Trophoblast cell (in vitro differentiated cells and primary cell): ENCODE measurements at places on chromosomes 3 and 15.
A peak's percentile ranks its signal among the peaks of the same experiment; 100 is the strongest.

- no peak for DNase-seq
Observed at GRCh38 chr3:119600732-119601131, 3.0 kb downstream of the PLA1A start.

DNA sequence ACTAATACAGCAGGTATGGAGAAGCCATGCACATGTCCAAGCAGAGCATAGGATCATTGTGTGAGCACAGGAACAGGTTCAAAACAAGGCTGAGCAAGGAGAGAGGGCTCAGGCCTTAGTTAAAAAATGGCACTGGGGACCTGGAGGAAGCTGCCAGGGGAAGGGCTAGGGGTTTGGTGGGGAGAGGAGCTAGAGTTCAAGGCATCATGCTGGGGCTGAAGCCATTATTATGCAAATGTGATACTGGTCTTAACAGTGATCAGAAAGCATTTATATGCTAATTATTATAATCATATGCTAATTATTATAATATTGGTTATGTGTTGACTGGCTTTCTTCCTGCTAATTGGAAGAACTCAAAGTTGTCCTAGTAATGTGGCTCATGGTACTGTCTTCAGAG is 546.0 kb upstream of the CFAP20DC start:
- no peak for DNase-seq

GRCh38 chr3:23103764-23104163 is 99.4 kb upstream of the UBE2E2 start:
- DNase-seq: no peak

DNA sequence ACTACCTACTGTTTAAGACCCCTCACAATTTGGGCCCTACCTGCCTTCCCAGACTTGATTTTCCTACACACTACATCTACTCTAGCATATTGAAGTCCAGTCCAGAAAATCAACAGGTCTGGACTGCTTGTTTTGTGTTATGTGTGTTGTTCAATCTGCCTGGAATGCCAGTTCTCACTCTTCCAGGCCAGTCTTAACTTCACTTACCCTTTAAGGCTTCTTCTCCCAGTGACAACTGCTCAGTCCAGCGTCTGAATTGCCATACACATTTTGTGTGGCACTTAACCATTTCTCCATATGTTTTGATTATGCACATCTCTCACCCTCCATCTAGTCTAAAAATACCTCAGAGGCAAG is 1.1 kb downstream of the TICRR start:
- DNase-seq: no peak

- DNase-seq: no peak
Observed at GRCh38 chr3:138197524-138197923, 10.4 kb downstream of the ARMC8 start.

DNA sequence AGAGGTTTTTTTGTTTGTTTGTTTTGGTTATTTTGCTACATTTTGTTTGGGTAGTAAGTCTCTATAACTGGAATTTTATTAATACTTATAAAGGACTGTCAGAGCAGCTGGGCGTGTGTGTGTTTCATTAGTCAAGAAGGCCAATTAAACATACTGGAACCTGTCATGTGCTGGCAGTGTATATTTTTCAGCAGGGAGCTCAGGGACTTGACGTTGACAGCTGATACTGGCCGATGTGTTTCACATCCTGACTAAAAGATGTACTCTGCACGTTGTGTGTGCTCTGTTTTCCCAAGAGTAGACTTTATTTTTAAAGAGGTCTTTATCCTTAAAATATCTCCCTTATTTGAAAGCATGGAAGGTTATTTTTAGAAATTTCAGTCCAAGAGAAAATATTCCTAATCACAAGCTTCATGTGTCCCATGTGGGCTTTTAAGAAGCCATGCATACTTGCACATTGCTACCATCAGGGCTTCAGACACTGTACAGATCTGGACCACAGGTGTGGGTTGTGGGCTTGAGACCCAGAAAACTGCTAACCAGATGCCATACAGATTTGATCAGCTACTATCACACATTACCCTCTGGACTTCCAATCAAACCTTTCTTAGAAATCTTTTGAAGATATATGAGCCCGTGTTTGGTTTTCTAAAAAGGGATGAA is 135.9 kb downstream of the FEZF2 start:
- DNase-seq: peak; percentile 3

DNA sequence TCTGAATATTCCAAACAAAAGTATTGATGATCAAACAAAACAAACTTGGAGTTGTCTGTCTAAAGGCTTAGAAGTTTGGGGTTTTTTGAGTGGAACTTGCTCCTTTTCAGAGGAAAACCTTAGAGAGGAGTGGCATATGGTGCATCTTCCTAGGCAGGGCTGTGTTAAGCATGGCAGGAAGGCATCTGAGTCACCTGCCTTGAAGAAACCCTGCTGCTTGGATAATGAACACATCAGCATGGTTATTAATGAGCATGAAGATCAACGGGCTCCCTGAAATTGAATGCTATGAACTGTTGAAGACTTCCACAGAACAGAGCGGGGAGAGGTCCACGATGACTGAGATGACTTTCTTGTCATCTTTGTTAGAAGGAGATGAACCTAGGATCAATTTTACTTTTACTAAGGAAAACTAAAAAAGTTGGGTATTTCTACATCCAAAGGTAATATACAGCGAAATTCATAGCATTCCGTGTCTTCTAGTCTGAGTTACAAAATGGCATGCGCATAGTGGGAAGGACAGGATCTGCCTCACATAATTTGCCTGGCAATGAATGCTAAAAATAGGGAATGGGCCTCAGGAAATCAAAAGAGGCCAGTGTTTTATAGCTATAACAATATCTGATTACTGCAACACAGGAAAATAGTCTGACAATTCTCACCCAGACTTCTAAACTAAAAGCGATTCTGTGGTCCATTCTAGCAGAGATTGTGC is 11.6 kb upstream of the TMED3 start:
- no peak for DNase-seq

DNA sequence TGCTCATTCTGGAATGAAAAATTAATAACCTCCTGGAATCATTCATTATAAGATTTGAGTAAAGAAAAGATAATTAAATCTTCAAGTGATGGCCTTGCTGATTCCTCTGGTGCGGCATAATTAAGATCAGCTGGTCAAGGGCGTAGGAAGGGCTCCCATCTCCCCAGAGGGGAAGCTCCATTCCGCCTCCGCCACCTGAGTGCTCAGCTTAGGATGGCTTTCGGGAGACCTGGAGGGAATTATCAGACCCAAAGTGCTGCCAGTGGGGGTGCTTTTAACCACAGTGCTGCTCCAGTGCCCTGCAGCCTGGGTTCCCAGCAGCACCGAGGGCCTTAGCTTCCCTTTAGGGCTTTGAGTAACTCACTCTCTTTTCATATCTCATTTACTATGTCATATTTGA is 556.6 kb upstream of the RGMA start:
- DNase-seq: no peak

DNA sequence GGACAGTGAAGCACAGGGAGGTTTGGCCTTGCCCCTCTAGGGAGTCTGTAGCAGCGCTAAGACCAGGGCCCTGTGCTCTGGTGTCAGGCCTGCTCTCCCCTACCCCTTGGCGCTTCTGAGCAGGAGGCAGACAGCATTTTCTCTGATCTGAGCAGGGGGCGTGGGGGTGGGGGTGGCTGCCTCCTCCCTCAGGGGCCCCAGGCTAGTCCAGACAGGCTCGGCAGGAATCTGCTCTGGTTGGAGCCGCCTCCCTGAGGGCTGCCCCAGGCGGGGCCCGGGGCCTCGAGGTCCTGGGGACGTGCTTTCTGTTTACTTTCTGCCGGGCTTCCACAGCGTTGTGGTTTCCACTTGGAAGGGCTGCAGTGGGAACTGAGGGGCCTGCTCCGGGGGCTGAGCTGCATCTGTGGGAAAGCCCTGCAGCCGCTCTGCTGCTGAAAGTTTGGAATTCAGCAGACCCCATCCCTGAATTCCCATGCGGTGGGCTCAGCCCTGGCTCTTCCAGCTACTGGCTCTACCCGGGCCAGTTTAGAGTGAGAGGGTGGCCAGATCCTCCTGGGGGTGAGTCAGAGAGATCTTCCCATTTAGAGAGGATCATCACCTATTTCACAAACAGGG is 105.4 kb downstream of the LINGO1 start:
- peak; percentile 85 for DNase-seq
